ENCODE measurements at places on chromosomes 3 and 15.

- DNase-seq, result no peak
Measured at GRCh38 chr15:56552659-56553058, 87.7 kb upstream of the MNS1 start.

DNA sequence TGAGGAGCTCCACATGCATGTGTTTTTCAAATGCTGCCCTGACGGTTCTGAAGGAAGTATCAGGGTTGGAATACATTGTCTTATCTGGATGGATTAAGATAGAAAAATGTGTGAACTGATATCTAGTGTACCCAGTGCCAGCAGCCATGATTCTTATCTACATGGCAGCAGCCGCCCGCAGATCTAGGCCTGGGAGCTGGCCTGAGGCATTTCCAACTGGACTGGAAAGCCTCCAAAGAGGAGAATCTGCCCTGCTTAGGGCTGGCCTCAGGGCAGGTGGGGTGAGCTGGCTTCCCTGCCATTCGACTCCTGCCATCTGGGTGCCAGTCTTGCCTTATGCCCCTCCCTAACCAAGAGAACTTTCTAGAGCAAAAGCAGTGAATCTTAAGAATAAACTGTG, 125.8 kb downstream of the SSR3 start:
- no peak for DNase-seq

- no peak for DNase-seq
Measured at GRCh38 chr3:52367891-52368880, 52.1 kb downstream of the DNAH1 start.

DNA sequence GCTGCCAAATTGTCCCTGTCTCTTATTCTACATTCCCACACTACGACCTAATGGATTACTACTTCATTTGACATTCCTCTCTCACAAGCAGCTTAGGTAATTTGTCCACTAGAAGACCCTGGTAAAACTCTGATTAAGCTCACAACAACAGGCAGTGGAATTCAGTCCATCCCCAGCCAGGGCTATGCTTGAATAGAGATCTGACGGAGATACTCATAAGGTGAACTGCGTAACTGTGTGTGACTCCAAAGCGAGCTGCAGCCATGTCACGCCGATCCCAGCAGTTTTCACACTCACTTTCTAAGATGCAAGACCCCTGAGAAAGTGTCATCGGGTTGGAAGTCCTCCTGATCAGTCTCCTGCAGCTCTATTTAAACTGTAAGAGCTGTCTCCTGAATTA, 25.7 kb upstream of the ROBO2 start:
- DNase-seq, result no peak

DNA sequence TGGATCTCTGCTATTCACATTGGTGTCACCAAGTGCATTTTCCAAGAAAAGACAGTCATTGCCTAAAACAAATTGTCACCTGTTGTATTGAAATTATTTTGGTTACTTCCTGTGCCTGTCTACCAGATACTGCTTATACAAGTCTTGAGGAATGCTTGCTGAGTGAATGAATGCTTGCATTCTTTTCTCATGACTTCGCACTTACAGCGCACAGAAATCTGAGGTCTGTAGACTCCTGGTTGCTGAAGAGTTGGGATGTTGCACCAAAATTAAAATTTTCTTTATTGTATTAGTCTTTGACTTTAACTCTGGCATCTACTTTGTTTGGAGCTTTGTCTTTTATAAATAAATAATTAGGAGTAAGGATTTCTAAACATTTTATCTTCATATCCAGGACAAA, 28.4 kb downstream of the SH3GL3 start:
- DNase-seq, result no peak

DNA sequence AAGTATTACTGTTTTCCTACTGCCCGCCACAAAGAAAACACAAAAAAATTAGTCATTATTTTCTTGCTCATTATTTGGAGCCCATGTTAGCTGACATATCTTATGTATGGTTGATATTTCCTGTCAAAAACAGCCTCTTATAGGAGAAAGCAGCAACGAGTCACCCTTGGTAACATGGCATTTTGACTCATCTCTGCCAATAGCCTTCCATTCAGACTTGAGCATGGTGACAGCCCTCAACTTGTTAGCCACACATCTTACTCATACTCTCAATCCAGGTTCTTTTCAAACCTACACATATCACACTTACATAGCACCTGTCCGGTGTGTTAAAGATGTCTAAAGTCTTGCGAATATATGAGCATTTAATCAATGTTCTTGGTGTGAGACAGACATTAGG, 109.4 kb upstream of the SAMMSON start:
- no peak for DNase-seq

- DNase-seq, result no peak
Measured at GRCh38 chr3:194496217-194496919, 9.6 kb upstream of the ATP13A3 start.

DNA sequence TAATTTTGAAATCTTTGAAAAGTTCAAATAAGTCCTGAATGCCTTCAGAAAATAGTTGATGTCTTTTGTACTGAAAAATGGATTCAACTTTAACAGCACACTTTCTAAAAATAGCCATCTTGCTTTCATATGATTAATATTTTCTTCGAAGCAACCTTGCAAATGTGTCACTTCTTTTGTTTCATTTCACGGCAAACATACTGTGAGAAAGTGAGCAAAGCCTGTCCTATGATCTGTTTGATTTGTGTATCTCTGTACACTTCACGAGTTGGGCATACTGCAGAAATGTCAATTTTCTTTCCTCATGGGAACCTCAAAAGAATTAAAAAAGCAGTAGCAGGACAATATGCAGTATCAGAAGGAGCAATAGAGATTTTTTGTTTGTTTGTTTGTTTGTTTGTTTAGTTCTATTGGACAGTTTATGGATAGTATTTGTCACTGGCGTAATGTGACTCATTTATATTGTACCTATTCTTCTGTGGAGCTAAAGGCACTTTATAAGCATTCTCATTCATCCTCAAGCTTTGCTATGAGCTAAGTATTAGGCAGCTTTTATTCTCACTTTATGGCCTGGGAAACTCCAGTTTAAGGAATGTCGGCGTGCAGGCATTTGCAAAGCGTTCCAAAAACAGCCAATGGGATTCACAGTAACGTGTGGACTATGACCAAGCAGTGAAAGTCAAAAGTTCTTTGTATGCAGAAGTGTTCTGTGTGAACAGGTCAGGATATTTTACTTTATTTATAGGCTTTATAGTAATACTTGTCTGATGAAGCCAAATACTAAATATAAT, 572.0 kb downstream of the NAALADL2 start:
- DNase-seq, result no peak

DNA sequence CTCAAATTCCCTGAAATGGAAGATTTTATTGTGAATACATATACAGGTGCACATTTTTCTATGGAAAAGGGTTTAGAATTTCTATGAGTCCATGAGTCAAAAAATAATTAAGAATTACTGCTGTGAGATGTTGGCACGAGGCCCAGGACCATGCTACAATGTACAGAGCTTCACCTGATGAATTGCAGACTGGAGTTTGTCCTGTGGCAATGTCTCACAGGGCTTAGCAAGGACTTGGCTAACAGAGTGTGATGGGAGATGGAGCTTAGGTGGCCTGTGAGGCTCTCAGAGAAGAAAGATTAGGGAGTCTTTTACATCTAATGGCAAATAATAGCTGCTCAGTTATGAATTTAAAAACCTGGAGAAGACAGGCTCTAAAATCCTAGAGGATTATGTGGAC, 219.5 kb upstream of the CBLB start:
- no peak for DNase-seq

DNA sequence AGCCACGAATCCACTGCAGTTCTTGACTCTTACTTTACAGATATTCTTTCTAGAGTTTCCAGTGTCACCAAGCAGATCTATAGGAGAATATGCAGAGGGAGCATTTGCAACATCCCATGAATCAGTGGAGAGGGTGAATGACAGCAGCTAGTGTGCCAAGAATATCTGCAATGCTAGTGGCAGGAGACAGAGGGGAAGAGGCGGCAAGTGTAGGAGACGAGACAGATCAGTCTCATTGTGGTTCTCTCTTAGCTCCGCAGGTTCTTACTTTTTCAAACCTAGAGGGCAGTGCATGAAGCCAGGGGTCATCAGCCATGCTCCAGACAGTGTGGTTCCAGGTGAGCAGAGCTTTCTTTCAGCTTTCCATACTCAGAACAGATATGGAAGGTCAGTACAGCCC, 744 bp downstream of the ZNF619 start:
- DNase-seq, result no peak

DNA sequence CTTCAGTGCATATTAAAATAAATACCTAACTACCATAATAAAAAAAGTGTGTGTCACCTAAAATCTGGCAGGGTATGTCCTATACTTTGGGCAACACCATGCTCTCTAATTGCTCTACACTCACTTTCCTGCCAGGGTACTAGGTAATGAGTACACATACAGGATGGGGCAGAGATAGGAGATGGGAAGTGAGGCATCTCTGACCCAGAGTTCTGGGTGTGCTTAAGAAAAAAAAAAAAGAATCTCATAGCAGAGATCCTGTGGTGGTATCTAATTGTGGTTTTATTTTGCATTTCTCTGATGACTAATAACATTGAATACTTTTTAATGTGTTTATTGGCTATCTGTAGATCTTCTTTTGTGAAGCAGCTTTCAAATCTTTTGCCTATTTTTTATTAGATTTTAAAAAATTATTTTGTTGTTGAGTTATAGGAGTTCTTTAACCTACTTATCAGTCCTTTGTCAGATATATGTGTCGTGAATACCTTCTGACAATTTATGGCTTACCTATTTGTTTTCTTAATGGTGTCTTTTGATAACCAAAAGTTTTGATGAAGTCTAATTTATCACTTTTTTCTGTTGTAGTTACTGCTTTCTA, 48.0 kb downstream of the EEFSEC start:
- DNase-seq, result no peak

- no peak for DNase-seq
Measured at GRCh38 chr3:16897254-16897926, 12.6 kb downstream of the PLCL2 start.
